ENCODE measurements at places on chromosomes 12 and 14.

- no peak for DNase-seq
Observed at GRCh38 chr14:73125746-73126145, 10.6 kb upstream of the PSEN1 start.

- no peak for DNase-seq
Observed at GRCh38 chr14:89490466-89490865, 73.4 kb upstream of the FOXN3 start.

DNA sequence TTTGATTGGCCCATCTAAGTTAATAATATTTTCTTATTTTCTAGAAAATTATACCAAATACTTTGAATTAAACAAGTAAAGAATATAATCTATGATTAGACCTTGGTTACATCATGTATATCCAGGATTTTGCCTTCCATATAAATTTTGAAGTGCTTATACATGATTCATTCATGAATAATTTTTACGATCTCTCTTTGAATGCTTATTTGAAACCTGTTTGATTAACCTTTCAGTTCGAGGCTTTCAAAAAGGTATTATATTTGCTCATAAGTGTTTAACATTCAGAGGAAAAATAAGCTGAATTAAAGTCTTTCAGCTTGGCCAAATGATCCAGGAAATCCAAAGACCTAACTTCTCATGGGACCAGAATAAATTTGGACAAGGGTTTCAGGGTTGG, 495.2 kb upstream of the GARIN6 start:
- no peak for DNase-seq

- no peak for DNase-seq
Observed at GRCh38 chr14:103031956-103032355, 25.4 kb downstream of the CDC42BPB start.

GRCh38 chr12:66984962-66985361, 284.2 kb upstream of the CAND1 start:
- DNase-seq: no peak

All from activated T-helper 1 cell treated with Interleukin-2 at 50 U/mL for 16 hours (primary cell).